ENCODE measurements at places on chromosomes 6 and 20.

- DNase-seq: no peak
These were observed 2.6 kb downstream of the PTK7 start for GRCh38 chr6:43078691-43079090.

GRCh38 chr20:35883336-35883777 is 70.9 kb downstream of the SCAND1 start:
- DNase-seq: no peak

DNA sequence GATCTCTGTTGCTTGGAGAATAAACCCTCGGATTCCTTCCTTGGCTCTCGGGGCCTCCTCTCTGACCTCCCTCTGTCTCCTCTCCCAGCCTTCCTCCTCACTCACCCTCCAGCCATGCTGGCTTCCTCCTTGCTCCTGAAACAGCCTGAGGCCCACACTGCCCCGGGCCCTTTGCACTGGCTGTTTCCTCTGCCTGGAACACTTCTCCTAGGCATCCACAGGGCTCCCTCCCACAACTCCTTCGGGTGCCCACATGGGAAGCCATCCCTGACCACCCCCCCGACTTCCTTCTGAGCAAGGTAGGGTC is 87.7 kb downstream of the CEBPB start:
- DNase-seq: no peak

DNA sequence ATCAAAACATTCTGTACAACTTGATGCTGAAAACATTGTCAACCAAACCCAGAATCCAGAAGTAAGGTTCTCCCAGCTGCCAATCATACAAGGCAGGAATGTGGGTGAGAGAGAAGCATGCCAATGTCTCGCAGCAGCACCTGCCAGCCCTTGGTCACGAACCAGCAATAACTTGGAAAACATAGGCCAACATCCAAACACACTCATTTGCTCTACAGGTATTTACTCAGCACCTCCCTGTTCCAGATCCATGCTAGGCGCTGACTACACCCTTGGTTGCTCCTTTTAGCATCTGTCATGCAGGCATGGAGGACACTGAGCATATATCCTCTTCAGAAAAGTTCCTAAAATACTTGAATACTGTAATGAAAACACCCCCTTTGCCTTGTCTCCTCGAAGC is 63.6 kb downstream of the FAXC start:
- no peak for DNase-seq

GRCh38 chr20:37519508-37520418 is 1.3 kb upstream of the NNAT start:
- DNase-seq: no peak

DNA sequence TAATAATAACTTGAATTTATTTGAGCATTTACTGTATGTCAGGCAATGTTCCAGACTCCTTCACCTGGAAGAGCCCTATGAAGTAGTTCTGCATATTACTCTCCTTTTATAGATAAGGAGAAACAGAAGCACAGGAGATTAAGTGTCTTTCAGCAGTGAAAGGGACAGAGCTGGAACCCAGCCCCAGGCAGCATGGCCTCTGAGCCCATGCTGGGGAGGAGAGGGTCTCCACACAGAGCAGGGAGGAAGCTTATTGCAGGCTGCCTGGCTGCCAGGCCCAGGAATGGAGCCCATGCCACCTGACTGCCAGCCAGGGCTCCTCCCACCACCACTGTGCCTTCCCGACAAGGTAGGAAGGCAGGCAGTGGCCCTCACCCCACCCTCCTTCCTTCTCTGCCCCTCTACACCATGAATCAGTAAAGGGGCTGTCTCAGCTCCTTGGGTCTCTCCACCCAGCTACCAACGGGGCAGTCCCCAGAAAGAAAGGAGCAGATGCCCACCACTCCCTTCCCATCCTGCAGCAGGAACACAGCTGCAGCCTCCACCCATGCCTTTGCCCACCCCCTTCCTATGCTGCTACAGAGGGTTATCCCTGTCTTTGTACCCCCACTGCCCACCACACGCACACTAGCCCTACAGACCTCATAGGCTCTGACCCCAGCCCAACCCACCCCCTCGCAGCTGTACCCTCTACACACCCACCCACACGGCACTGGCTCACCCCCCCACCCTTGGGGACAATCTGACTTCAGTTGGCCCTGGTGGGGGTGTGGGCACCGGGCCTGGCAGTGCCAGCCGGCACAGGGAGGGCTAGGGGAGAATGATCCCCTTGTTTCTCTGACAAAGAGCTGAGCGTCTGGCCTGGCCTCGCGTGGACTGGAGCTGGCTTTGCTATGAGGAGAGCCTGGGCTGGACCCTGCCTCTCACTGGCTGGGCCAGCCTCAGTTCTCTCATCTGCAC is 41.8 kb downstream of the TFEB start:
- no peak for DNase-seq

GRCh38 chr20:10113746-10114145 is 79.0 kb downstream of the ANKEF1 start:
- no peak for DNase-seq

Measured in activated CD8-positive, alpha-beta memory T cell treated with anti-CD3 and anti-CD28 coated beads for 4 hours (primary cell).